ENCODE measurements at places on chromosomes 3 and 15.

GRCh38 chr3:108486941-108487340 lies 23.5 kb downstream of the MYH15 start:
- peak; percentile 74 for DNase-seq

- DNase-seq, result no peak
Observed at GRCh38 chr3:136626493-136626892, 125.7 kb downstream of the STAG1 start.

DNA sequence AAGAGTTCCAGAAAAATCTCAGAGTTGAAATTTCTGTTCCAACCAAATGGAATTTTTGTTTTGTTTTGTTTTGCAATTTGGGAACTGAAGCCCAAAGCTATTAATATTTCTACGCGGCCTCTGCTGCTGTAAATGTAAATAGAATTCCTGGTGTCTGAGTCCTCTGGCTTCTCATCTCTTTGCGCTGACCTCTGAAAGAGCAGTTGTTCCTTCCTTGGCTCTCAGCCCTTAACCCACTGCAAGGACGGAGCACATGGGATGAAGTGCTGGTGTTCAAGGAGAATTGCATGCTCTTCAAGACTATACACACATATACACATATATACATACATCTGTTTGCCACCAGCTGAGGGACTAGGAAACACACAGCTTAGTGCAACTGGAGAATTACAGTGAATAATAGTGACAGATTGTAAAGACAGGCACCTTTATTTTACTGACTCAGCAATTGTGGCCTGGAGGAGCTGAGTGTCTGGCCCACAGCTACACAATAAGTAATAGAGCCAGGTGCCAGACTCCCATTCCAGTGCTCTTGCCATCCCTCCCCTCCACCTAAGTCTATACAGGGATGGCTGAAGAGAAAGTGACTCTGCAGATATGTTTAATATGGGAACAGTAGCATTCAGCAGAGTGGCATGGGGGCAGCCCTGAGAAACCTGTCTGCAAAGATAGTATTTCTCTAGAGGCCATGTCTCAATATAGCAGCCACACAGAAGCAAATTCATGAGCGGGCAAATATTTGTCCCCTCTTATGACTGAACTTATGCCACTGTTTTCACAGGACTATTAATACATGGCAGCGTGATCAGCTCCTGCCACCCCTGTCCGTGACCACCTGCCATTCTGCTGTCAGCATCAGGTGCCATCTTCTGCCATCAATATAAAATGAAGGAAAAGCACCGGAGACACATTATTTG lies 42.3 kb downstream of the NEK10 start:
- DNase-seq, result no peak

- DNase-seq, result no peak
Observed at GRCh38 chr3:6680119-6680806, 180.7 kb upstream of the GRM7 start.

- no peak for DNase-seq
Observed at GRCh38 chr3:156981005-156981404, 154.9 kb downstream of the LEKR1 start.

DNA sequence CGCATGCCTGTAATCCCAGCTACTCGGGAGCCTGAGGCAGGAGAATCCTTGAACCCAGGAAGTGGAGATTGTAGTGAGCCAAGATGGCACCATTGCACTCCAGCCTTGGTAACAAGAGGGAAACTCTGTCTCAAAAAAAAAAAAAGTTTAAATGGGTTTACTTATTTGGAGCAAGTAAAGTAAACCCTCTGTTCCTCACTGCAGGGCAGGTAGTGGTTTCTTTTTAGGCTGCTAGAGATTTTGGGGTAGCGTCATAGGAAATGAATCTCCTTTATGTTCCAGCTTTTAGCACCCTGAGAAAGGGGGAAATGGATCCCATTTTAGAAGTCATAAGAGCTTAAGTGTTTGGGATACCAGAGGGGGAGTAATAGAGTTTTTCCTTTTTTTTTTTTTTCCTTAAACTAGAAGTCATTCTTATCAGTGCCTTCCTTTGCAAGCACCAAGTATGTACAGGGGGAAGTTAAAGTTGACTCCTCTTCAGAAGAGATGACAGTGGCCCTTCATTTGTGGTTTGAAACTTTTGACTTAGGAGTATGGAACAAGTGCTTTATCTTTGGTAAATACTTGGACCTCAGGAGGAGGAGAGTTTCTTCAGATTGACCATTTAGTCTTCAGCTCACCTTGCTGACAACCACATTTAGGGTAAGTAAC lies 8.0 kb downstream of the PXK start:
- no peak for DNase-seq

- no peak for DNase-seq
Observed at GRCh38 chr15:28890711-28891495, 5.1 kb downstream of the APBA2 start.

DNA sequence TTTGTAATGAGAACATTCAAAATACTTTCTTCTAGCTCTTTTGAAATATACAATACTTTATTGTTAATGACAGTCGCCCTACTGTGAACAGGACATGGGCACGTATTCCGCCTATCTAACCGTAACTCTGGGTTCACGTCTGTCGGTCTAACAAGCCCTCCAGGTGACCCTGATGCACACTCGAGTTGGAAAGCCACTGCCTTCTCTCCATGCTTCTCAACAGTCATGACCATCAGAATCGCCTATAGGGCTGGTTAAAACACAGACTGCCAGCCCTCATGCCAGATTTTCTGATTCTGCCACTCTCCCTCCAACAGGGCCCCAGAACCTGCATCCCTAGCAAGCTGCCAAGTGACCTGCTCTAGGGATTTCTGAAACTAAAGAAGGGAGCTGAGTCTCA lies 140.2 kb downstream of the FOXP1 start:
- no peak for DNase-seq

DNA sequence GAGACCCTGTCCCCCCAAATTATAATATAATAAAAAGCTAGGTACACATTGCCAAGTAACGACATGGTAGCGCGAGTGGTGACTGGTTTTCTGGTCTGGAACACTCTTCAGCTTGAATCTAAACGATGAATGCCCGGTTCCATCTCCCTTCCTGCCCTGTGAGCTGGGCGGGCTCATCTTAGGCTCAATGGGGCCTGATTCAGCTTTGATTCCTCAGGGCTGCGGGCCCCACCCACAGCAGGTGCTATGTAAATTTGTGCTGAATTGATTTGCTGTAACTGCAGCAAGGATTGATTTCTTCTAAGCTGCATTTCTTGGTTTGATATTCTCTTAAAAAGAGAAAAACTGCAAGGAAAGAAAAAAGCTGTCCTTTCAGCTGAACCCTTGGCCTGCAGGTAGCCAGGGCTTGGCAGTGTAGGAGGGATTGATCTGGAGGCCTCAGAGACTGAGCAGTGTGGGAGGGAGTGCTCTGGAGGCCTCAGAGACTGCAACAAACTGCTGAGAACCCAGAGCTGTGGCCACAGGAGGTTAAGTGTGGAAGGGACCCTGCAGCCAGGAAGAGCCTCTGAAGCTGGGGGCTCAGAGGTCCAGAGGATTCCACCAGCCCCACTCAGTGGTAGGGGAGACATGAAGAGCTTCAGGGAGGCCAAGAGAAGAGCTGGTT lies 231.6 kb downstream of the XXYLT1 start:
- no peak for DNase-seq

DNA sequence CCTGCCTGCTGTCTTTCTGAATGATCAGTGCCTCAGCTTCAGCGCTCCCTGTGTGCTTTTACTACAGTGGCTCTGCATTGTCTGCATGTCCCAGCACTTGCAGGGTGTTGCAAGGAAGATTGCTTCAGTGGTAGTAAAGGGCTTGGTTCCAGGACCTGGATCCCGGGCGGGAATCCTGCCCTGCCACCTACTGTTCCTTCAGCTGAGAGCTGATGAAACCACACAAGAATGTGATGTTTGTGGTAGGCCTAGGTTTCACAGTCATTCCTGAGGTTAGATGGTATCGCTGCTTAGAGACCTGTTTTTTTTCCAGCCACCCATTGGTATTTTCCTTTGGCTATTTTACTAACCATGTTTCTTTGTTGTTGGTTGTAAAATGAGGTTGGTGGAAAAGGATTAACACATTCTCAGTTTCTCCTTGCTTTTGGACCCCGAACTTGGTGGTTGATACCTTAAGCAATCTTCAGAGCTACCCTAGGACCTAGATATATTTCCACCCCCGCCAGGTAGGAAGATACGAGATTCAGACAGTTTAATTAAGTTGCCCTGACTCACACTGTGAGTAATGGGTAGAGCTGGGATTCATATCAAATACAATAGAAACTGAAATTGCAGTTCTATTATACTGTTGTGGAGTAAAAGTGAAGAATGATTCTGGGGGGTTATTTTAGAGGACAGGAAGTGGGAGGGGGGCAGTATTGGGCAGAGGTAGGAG lies 11.4 kb downstream of the GPR87 start:
- DNase-seq, result no peak

DNA sequence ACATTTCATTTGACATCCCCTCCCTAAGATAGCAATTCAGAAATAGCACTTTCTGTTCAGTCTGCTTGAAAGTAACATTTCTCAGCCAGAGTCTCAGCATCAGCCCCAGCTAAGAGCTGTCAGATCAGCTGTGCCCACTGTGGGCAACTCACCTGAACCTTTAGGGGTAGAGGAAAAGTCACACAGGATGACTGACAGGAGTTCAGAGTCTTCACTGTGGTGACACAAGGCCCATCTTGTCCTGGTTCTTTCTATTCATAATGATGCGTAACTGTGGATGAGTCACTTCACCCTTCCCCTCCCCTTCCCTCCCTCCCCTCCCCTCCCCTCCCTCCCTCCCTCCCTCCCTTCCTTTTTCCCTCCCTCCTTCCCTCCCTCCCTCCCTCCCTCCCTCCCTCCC lies 96.1 kb upstream of the RASGRP1 start:
- no peak for DNase-seq

- no peak for DNase-seq
Observed at GRCh38 chr15:97479957-97480356, 480.5 kb upstream of the ARRDC4 start.

GRCh38 chr3:160841455-160841854 lies 85.4 kb downstream of the PPM1L start:
- no peak for DNase-seq

- DNase-seq, result no peak
Observed at GRCh38 chr3:154119951-154120350, 1.2 kb upstream of the ARHGEF26 start.

GRCh38 chr3:180329187-180329586 lies 272.8 kb upstream of the TTC14 start:
- DNase-seq, result no peak

GRCh38 chr3:48656841-48657281 lies 5.8 kb downstream of the CELSR3 start:
- DNase-seq, result no peak

GRCh38 chr3:14133188-14133800 lies 8.4 kb downstream of the TMEM43 start:
- no peak for DNase-seq

GRCh38 chr3:129425213-129425612 lies 3.2 kb downstream of the EFCAB12 start:
- no peak for DNase-seq

DNA sequence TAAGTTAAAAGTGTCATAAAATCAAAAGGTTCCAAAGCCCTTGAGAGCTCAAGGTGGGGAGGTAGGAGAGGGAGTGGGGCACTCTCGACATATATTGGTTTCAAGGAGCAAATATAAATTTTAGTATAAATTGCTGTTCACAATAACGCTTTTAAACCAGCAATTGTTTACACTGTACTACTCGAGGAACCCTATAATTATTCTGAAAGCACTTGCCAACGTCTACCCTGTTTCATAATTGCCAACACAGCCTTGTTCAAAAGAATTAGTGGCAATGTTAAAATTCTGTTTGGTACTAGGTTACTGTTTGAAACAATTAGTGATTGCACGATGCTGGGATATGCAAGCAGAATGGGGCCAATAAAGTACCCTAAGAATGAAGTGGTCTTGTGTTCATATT lies 76.3 kb upstream of the ICE2 start:
- DNase-seq, result no peak

- no peak for DNase-seq
Observed at GRCh38 chr15:97962263-97962662, 1.8 kb downstream of the ARRDC4 start.

DNA sequence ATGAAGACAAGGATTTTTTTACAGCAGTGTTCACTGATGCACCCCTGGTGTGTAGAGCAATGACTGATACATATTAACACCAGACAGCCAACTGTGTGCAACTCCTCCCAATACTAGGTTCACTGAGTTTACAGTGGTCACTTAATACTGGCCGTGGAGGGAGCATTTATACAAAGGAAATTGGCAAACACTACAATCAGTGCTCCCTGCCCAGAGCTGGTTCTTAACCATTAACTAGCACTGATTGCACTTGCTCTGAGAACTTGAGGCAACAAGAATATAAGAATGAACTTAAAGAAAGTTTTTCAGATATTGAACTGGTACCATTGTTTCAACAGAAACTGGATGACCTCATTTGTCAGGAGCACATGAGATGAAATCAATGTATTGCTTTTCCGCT lies 110.6 kb downstream of the MAGI1 start:
- no peak for DNase-seq

DNA sequence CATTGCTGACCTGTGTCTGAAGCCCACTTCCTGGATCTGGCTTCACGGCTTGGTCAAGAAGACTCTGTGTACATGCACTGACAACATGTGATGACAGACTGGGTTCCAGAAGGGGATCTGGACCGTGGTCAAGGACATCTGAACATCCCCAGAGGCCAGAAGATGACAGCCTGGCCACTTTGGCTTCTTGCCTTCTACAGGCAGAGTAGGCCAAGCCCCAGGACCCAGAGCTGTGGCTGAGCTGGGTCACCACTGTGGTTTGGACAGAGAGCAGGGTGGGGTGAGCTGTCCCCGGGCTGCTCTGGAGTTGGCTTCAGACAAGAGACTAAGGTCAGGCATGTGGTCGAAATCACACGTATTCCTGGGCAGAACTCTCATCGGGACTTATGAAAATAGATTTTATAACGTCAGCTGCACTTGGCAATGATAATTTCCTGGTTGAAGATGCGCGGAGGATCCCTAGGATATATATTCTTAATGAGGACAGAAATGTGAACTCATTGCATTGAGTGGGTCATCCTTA lies 114.1 kb upstream of the FRMD4B start:
- peak; percentile 68 for DNase-seq

DNA sequence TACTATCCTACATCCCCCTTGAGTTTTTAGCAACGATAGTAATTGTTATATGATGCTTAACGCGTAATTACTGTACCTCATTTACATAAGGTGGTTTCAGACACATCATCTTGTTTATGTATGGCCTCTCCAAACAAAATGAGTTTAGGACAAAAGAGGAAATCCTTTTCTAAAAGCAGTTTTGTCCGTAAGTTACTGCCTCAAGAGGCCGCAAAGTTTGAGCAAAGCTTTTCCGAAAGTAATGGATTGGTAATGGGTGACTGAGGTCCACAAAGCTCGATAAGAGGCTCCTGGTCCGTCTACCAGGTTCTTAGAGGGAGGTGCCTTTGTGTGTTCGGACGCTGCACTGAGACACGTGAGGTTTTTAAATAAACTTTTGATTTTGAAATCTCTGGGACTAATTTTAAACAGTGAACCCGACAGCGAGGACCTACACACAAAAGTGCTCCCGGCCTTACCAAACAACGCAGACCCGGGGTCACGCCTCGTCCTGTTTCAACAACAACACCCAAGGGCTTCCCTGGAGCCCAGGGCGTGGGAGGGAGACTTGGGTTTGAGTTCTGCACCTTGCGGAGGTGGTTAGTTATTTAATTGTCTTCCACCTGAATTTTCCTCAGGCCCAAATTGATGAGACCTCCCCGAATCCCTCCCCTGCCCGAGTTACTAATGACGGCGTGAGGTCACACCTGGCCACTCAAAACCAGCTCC lies 456 bp upstream of the C15orf61 start:
- peak; percentile 34 for DNase-seq

GRCh38 chr3:65714134-65714533 lies 324.6 kb downstream of the MAGI1 start:
- DNase-seq, result no peak
